ENCODE measurements at places on chromosomes 1 and 21. TPM values are rescaled to one million over a fixed set of nuclear protein-coding genes. Genes with fewer than 3 reads are reported as not detected.

Gene CKS1B
- 85.8 TPM for total RNA-seq

Gene PIGR
- total RNA-seq = not detected

Gene GPR25
- not detected for total RNA-seq

Gene MTARC1
- total RNA-seq = 40.5 TPM

Gene RORC
- total RNA-seq = 0.09 TPM

- H3K36me3 ChIP-seq = no peaks in the 10 kb centered on the region
- H3K27ac ChIP-seq = peak overlapping the region; percentile 40
- H3K4me1 ChIP-seq = peaks cover 12% of the 10 kb centered on the region
- DNase-seq = no peak
Measured at GRCh38 chr1:21764615-21765423, 18.1 kb downstream of the USP48 start.

- H3K4me3 ChIP-seq = no peak overlapping the region
- H3K36me3 ChIP-seq = no peaks in the 10 kb centered on the region
- DNase-seq = no peak
- H3K27ac ChIP-seq = no peak overlapping the region
- H3K27me3 ChIP-seq = peaks cover 8% of the 10 kb centered on the region
Measured at GRCh38 chr21:38985568-38986378, 180.0 kb downstream of the ETS2 start.

DNA sequence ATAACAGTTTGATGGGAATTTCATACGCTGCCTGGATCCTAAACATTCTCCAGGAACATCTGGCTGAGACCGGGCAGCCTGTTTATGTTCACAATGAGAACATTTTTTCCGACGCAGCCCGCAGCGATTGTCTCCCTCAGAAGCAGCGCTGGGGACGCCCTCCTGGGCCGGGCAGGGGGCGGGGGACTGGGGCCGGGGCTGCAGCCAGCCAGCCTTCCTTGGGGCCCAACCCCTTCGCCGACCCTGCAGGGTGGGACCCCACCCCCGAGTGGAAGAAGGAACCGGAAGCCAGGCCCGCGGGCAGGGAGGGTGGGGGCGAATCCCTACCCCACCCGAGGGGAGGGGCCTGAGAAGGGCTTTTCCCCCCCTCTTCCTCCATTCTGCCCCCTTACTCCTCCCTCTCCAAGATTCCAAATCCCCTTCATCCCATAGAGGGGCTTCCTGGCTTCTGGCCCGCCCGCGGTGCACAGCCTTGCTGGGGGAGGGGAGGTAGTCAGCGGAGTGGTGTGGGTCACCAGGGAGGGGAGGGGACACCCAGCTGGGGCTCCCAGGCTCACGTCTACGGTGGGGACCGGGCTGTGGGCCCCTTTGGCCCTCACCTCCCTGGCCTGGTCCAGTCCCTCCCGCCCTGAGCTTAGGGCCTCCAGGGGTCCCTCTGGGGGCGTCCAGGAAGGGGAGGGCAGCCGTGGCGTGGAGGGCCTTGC is 60.6 kb downstream of the WNT9A start:
- H3K4me3 ChIP-seq = no peak overlapping the region
- H3K27me3 ChIP-seq = no peaks in the 10 kb centered on the region
- no peaks in the 10 kb centered on the region for H3K36me3 ChIP-seq
- peaks cover 2% of the 10 kb centered on the region for H3K4me1 ChIP-seq
- DNase-seq = peak; percentile 14

GRCh38 chr1:22553991-22554522 is 9.2 kb upstream of the EPHA8 start:
- DNase-seq = no peak
- no peak overlapping the region for H3K4me3 ChIP-seq
- no peak overlapping the region for H3K27ac ChIP-seq
- peaks cover 20% of the 10 kb centered on the region for H3K4me1 ChIP-seq
- no peaks in the 10 kb centered on the region for H3K36me3 ChIP-seq
- peaks cover 54% of the 10 kb centered on the region for H3K27me3 ChIP-seq

DNA sequence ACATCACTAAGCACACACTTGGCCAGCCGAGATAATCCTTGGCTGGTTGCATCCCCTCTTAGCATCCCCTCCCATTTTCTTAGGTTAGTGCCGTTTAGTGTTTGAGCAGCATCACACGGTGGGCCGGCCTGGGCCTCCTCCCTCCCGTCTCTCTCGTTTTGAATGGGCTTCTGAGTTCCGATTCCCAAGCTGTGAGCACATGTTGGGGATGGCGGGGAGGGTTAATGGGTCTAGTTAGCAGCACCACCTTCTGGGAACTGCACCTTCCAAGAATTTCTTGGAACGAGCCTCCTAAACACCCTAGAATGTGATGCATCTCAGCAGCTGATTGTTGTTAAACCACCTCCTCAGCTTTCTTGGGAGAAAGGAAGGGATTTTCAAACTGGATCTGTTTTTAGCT is 73.3 kb downstream of the CNIH3 start:
- H3K4me3 ChIP-seq = no peak overlapping the region
- DNase-seq = no peak
- H3K4me1 ChIP-seq = peaks cover 8% of the 10 kb centered on the region

DNA sequence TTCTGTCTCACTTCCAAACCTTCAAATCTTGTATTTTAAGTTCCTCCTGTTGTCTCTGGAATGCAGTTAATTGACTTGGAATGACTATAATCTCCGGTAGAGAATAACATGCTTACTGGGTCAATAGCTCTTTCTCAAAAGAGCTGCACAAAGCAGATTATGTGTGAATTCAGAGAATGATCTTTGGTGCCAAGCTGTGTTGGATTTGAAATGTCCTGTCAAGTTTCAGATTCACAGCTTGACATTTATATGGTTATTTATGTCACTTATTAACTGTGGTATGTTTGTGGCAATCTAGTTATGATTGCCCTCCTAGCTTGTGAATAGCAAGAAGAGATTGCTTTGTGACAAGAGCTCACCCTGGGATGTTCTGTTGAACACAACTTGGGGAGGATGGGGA is 128.3 kb upstream of the KCNE2 start:
- H3K27me3 ChIP-seq = no peaks in the 10 kb centered on the region
- no peak overlapping the region for H3K4me3 ChIP-seq
- no peak overlapping the region for H3K27ac ChIP-seq
- no peak for DNase-seq
- peaks cover 5% of the 10 kb centered on the region for H3K36me3 ChIP-seq

- H3K27ac ChIP-seq = no peak overlapping the region
- H3K27me3 ChIP-seq = no peaks in the 10 kb centered on the region
- H3K36me3 ChIP-seq = peaks cover 1% of the 10 kb centered on the region
- peaks cover 36% of the 10 kb centered on the region for H3K4me1 ChIP-seq
- no peak for DNase-seq
Measured at GRCh38 chr1:150406483-150406882, 42.5 kb downstream of the RPRD2 start.

Measured in progenitor cell of endocrine pancreas (in vitro differentiated cells).